ENCODE measurements at places on chromosomes 4 and X. TPM values are rescaled to one million over a fixed set of nuclear protein-coding genes. Genes with fewer than 3 reads are reported as not detected.

The KLKB1 gene
- 0.31 TPM for total RNA-seq

The GRIA3 gene
- under 0.01 TPM for total RNA-seq

The PDLIM5 gene
- total RNA-seq = 60.5 TPM

The PAGE1 gene
- total RNA-seq = not detected

The GC gene
- total RNA-seq = not detected

The SASH3 gene
- total RNA-seq = not detected

The PPEF1 gene
- 1.2 TPM for total RNA-seq

The MAGEA2 gene
- total RNA-seq = not detected

The PABPC1L2B gene
- total RNA-seq = not detected

The TIGD4 gene
- 1.00 TPM for total RNA-seq

The ATOH1 gene
- not detected for total RNA-seq

The NLGN3 gene
- 0.33 TPM for total RNA-seq

The ENOPH1 gene
- total RNA-seq = 64.3 TPM

The WNK3 gene
- 4.9 TPM for total RNA-seq

The SPANXA2 gene
- not detected for total RNA-seq

The C1QTNF7 gene
- total RNA-seq = not detected

The GYPA gene
- not detected for total RNA-seq

The TBC1D8B gene
- 6.9 TPM for total RNA-seq

The NAP1L3 gene
- total RNA-seq = 0.46 TPM

The CCKAR gene
- not detected for total RNA-seq

The CENPE gene
- total RNA-seq = 13.1 TPM

The UGT2B17 gene
- not detected for total RNA-seq

The COMMD8 gene
- total RNA-seq = 30.9 TPM

The VEGFC gene
- total RNA-seq = under 0.01 TPM

The SMIM10 gene
- total RNA-seq = 2.4 TPM

The SPOCK3 gene
- total RNA-seq = not detected

The FAM149A gene
- total RNA-seq = 8.3 TPM

The TMEM144 gene
- total RNA-seq = 14.5 TPM

The FAT4 gene
- 0.69 TPM for total RNA-seq

The ETDB gene
- total RNA-seq = not detected

The IL21 gene
- total RNA-seq = not detected

The GPR82 gene
- not detected for total RNA-seq

Measured in melanocyte of skin (primary cell).